HS-27A (cell line): ENCODE measurements at places on chromosomes 2 and 18.
A peak's percentile ranks its signal among the peaks of the same experiment; 100 is the strongest.

DNA sequence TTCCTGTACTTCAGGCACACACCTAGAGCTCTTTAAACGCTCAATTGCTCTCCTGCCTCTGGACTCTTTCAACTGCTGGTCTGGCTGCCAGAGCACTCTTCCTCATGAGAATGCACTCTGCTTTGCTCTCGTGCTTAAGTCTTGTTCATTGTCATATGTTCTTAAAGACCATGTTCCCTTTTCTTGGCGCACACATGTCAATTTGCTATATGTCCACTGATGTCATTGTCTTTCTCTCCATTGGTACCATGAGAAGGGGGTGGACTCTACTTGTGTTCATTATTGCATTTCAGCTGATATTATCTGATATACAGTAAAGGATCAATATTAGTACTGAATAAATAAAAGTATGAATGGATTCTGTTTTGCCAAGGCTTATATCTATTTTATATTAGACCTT is 16.8 kb downstream of the SPHKAP start:
- no peak for DNase-seq

- no peak for DNase-seq
Observed at GRCh38 chr18:75106746-75107145, 102.2 kb downstream of the PTGR3 start.

- no peak for DNase-seq
Observed at GRCh38 chr2:130251535-130251872, 53.3 kb upstream of the TUBA3E start.

DNA sequence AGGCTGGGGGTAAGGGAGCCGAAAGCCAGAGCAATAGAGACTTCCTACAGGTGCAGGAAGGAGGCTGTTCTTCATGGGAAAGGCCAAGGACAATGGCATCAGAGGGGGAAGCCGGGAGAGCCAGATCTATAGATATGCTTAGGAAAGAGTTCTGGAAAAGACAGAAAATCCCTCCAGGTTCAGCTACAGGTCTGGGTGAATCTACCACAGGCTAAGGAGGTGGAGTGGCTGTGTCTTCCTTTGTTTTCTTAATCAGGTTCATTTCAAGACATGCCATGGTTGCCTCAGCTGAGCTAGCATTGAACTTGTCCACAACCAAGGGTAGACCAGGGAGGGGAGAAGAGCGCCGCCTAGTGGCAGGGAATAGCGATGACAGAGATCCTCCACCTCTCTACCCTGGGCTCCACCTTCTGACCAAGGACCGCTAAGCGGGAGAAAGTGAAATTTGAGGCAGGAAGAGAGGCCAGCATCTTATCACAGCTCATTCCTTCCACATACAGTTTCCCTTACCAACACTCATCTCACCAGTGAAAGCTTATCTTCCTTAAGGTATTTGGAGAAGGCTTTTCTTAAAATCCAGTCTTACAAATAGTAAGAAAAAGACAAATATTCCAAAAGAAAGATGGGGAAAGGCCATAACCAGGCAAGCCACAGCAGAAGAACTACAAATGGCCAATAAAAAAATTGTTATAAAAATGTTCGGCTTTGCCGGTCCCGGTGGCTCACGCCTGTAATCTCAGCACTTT is 74.2 kb downstream of the VIT start:
- peak; percentile 42 for DNase-seq

GRCh38 chr18:58069099-58069498 is 25.1 kb downstream of the NEDD4L start:
- DNase-seq = no peak

DNA sequence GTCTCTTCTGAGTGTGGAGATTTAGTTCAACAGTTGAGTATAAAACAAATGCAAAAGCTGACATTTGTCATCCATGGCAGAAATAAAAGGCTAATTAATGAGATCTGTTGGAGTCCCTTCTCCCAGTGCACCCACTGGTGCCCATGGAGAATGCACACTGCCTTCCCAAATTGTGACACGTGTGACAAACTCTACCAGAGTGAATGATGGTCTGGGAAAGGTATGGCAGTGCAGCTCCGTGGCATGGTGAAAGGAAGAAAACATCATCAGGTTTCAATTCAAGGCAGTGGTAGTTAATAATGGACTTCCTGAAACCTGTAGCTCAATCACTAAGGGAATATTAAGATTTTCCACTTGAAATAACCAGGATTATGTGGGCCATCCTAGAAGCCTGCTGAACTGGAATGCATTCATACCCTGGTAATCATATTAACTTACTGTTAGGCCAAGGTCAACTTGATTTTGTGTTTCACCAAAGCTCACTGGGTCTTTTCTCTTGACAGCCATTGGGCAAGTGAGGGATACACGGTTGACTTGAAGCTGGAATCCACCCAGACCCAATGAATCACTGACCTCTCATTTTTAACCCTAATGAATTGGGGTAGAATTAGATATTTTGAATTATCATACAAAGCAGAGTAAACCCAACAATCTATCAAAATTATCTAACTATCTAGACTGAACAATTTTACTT is 167.6 kb downstream of the AFF3 start:
- DNase-seq = peak; percentile 40

DNA sequence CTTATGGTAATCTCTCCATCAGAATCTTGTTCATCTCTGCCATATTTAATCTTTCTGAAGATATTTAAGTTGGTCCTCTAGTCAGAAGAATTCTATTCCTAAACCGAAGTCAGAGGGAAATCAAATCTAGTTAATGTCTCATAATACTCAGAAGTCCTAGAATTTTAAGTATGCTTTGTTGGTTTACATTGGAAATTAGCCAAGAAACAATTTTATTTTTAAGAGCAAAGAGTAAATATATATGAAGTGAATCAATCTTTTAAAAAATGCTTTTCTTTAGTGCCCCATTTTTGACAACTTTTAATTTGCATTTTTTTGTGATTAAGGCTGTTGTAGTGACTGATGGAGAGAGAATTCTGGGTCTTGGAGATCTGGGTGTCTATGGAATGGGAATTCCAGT is 38.1 kb downstream of the ME2 start:
- peak; percentile 48 for DNase-seq

GRCh38 chr2:191049728-191050639 is 36.0 kb upstream of the STAT1 start:
- DNase-seq = peak; percentile 65

DNA sequence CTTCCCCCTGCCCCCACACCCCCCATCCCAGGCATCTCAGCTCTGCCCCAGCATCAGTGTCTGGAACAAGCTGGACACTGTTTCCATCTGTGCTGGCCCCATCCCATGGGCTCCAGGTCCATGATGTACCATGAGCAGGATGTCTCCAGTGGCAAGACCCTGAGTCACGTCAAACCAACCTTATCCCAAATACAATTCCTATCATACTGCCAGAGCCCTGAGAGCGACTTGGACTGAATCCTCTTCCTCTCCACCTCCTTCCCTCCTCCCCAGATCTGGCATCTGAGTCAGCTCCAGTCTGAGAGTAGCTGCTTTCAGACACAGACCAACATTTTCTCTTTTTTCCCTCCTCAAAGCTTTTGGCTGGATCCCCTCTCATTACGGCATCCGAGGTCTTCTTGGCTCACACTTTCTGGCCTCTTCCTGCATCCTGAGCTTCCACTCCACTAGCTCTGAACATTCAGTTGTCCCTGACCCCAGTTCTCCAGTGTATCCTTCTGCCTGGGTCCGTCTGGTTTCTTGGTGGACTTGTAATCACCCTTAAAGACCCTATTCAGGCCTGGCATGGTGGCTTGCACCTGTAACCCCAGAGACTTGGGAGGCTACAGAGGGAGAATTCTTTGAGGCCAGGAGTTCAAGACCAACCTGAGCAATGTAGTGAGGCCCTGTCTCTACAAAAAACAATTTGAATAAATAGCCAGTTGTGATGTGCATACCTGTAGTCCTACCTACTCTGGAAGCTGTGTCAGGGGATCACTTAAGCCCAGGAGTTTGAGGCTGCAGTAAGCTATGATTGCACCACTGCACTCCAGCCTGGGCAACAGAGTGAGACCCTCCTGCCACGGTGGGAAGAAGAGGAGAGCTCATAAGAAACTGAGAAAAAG is 68.3 kb downstream of the ACKR3 start:
- no peak for DNase-seq

DNA sequence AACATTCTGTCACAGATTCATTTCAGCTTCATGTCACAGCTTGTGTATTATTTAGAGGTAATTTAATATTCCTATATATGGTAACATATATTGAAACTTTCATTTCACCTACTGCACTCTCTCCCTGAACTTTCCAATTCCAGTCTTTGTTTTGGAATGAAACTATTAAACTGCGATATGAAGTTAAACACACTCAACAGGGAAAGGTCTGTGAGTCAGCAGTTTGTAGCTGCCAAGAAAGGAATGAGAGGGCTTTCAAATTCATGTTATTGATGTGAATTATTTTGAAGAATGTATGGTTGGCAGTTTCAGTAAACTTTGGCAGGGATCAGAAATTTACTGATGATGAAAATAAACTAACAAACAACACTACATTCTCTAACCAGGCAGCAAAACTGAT is 148.3 kb downstream of the HNMT start:
- DNase-seq = no peak
